T-cell (primary cell): ENCODE measurements at places on chromosomes 2 and 18.

DNA sequence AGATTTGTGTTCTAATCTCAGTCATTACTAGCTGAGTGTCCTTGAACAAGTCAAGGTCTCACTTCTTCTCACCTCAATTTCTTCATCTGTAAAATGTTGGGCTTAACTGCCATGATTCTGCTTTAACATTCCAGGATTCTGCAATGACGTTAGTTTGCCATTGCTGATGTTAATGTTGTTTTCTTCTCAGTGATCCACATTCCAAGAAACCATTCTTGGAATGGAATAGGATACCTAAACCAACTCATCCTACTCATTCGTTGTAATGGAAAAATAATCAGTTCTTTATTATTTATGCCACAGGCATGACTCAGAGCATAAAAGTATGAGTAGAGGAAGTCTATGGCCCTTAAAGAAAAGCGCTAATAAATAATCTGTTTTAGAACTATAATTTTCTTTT lies 140.2 kb upstream of the ETAA1 start:
- DNase-seq = no peak

GRCh38 chr2:186784930-186785329 lies 64.0 kb downstream of the ZSWIM2 start:
- DNase-seq = no peak

DNA sequence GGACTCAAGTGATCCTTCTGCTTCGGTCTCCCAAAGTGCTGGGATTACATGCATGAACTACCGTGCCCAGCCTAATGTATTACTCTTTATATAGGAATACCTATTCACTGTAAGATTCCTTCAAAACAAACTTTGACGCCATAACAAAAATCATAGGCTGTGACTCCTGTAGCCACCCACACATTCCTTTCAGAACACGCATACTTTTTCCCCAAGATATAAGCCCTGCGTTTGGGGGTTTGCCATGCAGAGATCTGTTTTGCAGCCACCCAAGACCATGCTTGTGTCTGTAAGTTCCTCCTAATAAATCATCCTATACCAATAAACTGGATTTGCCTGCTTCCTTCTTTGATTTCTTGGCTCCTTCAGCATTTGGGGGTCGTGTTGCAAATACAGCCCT lies 46.0 kb upstream of the STON1 start:
- DNase-seq = no peak

DNA sequence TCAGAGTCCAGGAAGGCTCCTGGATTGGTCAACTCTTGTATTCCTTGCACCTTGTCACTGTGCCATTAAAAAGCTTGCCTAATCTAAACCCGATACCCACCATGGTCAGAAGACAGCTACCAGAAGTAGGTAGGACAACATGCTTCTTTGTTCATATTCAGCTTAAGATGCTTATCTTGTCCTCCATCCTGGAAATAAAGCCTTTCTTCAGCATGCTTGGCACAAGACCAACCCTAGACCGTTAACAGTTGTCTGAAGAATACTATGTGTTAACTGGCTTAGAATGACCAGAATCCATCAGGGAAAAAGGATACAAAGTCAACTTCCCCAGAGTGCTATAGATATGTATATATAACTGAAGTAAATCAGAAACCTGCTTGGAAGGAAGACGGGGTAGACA lies 193.9 kb downstream of the ZRANB3 start:
- no peak for DNase-seq

DNA sequence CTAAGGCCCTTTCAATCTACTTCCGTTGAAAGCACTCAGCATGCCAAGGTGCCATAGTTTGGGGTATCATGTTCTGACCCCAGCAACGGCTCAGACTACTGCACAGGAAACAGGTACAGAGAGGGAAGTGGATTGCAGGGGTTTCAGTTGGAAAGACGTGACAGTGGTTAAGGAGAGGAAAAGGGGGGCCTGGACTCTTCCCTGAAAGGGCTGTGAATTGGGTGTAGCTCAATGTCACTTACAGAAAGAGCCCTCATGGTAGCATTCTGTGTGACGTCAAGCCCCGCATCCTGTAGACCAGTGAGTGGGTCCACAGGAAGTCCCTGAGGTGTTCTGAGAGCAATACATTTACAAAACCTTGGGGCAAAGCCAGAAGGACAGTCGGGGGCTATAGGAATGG lies 121.5 kb upstream of the GYPC start:
- no peak for DNase-seq

- DNase-seq = no peak
Measured at GRCh38 chr2:49959961-49960553, 805.7 kb upstream of the FSHR start.

GRCh38 chr18:28183418-28184078 lies 6.6 kb upstream of the CDH2 start:
- DNase-seq = no peak

DNA sequence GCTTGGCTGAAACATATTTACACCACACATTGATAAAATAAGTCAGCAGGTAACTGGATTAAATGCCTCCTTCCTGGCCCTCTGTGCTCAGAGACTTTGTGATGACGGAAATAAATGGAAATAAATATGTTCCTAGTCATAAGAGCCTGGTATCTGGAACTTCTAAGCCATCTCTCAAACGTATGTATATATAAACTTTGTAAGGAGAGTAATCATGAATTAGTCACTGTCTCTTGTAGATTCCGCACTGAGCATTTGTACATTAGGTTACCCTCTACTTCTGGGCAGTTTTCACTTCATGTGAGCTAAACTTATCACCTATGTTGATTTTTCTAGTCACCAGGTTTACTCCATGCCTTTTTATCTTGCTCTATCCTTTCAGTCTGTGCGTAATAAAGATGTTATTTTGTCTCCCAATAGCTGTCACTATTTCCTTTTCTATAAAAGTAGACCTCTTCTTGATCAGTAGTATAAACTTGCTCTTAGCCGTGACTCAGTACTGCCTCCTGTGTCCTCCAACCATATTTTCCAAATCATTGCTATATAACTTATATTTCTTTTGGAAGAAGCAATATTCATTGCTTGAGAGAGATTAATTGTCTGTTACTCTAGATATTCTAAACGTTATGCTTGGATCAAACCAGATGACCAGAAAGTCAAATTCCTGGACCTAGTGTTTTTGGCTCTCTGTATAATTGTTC lies 53.2 kb downstream of the FEZ2 start:
- no peak for DNase-seq

DNA sequence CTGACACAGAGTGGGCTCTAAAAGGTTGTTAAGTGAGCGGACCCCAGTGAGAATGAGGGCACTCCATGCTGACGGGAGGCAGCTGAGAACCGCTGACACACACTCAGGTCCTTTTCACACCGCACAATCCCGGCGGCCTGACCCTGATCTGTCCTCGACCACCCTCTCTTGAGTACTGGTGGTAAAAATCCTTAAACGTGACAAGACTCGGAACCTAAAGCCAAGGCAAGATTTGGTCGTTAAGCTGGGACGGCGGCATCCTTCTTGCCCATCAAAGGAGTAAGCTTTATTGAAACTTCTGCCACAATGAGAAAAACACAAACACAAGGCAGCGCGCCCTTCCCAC lies 569 bp downstream of the TMX3 start:
- no peak for DNase-seq

DNA sequence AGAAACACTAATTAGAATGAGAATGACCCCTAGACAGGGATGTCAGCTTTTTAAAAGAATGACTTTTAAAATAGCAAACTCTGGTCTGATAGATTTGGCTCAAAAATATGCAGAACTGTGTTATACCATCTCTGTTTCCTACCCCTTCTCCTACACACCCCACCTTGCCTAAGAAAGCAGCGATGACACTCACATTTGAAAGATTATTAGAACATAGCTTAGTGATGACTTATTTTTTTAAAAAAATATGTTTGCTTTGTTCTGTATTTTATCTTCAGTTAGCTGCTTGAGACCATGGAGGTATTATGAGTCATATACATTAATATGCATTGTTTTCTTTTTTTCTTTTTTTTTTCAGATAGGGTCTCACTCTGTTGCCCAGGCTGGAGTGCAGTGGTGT lies 176.7 kb upstream of the TPO start:
- DNase-seq = no peak

GRCh38 chr18:40159141-40160017 lies 1795.7 kb upstream of the PIK3C3 start:
- DNase-seq = no peak

GRCh38 chr2:208311954-208312353 lies 45.9 kb downstream of the PIKFYVE start:
- DNase-seq = no peak

- no peak for DNase-seq
Measured at GRCh38 chr2:68916226-68916625, 36.5 kb downstream of the GKN2 start.

DNA sequence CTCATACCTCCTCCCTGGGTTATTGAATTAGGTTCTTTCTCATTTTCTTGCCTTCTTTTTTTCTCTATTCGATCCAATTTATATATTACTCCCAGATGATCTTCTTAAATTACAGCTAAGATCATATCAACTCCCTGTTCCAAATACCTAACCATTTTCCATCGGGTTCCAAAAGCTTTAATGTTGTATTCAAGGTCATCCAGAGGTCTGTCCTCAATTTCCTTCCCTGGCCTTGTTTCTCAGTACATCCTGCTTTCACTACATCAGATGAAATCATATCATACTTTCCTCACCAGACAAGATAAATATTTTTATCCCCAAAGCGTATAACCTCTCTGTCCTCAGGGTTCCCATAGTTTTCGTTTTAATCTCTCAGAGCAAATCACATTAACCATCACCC lies 36.3 kb upstream of the GREB1L start:
- no peak for DNase-seq

- DNase-seq = no peak
Measured at GRCh38 chr18:34709750-34710441, at the start of gene DTNA. Gene DTNA, plus strand, starts transcription at chr18:34710298. Its CDS starts 45,679 bp downstream, at chr18:34755977.

DNA sequence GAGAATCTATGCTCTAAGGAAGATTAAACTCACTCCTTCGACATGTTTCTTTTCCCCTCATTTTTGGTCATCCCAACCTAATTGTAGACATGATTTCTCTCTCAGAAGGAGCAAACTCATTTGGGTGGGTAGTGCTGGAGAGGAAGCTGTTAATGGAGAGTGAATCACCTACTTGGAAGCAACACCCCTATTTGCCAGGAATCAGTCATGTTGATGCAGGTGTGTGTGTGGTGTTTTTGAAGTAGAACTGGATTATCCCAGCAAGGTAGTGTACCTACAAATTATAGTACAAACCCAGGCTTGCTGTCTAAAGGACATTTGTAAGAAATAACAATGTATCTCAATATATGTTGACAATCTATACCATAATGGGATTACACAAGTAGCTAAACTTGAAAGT lies 186.4 kb downstream of the EPHA4 start:
- DNase-seq = no peak

DNA sequence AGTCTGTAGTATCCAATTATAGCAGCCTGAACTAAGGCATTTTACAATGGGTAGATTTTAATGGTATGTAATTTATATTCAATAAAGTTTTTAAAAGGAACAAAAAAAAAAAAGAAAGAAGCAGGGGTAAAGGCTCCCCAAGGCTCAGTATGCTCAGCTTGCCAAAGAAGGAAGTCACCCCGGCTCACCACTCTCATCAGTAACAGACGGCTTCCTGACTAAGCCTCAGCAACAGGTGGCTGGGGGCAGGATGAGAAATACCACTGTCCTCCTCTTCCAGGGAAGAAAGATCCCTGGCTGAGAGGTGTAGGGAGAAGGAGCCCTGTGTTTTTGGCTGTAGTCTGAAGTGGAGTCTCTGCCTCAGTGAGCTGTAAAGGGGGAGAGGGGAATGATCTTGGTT lies 121.2 kb downstream of the ARHGEF4 start:
- DNase-seq = no peak

DNA sequence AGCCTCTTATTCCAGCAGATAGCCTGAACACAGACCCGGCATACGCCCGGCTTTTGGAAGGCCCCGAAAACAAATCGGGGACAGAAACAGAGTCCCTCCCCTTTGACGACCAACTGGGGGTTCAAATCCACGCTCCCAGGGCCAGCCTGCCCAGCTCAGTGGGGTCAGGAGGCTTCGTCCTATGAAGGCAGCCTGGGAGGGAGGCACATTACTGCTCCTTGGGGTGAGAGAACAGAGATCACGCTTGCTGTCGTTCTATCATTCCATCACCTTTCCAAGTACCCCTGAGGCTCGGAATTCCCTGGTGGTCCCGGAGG lies 208.8 kb upstream of the SALL3 start:
- no peak for DNase-seq
